CD4-positive, alpha-beta T cell treated with Interferon alpha-2 for 1 hour (primary cell): ENCODE measurements at places on chromosomes 6 and 20.

- DNase-seq = peak; percentile 14
Measured at GRCh38 chr6:5813625-5814027, 193.1 kb downstream of the NRN1 start.

DNA sequence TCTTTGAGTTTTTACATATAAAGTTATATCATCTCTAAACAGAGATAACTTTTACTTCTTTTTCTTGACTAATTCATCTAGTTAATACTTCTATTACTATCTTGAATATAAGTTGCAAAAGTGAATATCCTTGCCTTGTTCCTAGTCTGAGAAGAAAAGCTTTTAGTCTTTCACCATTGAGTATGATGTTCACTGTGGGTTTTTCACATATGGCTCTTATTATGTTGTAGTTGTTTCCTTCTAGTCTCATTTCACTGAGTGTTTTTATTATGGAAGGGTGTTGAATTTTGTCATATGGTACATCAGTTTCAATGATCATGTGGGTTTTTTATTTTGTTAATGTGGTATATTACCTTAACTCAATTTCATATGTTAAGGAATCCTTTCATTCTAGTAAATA, 488.3 kb downstream of the COL12A1 start:
- no peak for DNase-seq

DNA sequence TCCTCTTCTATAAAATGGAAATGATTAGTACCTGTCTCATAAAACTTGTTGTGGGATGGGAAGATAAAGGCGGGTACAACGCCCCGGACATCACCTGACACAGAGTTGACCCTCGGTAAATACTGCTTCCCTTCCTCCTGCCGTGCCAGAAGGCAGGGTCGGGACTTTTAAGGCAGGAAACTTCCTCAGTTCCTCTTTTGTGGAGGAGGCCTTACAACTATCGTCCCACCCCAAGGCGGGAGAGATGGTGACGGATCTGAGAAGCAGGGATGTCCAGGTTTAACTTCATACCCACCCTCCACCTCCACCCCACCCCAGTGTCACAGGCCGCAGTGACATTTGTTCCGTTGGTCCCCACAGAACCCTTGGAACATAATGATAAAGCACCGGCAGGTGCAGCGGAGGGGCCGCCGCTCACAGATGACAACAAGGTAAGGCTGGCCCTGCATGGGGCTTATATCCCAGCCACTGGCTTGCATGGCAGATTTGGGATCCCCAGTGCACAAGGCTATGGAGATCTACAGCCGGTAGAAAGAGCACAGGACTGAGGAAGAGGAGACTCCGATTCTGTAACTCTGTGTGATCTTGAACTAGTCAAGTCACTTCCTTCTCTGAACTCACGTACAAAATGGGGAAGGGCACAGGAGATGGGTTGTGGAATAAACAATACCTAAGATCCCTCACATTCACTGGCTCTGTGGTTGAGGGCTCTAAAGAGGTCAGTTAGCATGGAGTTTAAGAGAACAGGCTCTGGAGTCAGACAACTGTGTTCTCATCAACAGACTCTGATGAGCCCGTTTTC, 764 bp downstream of the DNTTIP1 start:
- DNase-seq = no peak

- peak; percentile 81 for DNase-seq
Measured at GRCh38 chr20:33663161-33664084, 1.3 kb downstream of the C20orf144 start.
